ENCODE measurements at places on chromosomes 16 and 17.

DNA sequence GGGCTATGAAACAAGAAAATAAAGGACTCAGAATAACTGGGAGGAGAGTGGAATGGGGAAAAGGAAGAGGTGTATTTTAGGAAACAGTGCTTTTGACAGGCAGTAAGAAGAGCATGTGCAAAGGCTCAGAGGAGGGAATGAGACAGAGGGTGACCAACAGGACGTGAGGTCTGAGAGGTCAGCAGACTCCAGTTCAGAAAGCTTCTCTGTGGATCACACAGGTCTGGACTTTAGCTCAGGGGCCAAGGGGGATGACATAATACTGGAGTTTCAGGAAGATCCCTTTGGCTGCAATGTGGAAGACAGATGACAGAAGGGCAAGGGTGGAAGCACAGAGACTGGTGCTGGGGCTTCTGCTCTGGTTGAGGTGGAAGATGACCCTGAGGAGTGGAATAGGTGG, 489.9 kb upstream of the CDH5 start:
- DNase-seq = no peak

GRCh38 chr17:17303010-17303846, at the start of gene NT5M:
NT5M (plus strand) TSS chr17:17303373; CDS start chr17:17303551, 178 bp downstream.
- DNase-seq = no peak

DNA sequence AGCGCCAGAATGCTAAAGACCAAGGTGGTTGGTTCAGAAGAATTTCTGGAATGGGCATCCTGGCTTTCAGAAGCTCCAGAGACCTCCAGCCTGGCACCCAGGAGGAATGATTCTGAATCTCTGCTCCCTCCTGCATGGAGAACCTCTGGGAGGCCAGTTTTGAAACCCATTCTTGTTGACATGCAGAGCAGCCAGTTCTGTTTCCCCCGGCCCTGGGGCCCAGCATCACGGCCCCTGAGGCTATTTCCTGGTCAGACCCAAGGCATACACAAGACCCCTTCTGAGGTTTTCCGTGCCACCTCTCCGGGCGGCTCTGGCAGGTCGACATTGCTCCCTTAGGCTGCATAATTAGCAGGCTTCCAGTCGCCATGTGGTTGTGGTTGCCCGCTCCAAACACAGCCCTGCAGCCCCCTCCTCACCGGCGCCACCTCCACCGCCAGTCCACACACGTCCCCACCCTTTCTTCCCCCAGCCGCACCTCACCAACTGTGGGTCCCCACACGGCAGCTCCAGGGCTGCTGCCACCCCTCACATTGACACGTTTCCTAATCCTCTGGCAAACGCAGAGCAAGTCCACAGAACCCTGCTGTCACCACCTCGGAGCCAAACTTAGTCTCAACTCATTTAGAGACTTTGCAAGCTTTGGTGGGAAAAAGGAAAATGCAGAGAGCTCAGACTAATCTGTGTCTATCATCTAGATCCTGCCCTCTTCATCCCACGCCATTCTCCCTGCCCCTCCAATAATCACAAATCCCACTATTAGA, 367.1 kb downstream of the SOX9 start:
- DNase-seq = no peak

- DNase-seq = no peak
Measured at GRCh38 chr17:51855806-51856205, 302.7 kb downstream of the CA10 start.

- no peak for DNase-seq
Measured at GRCh38 chr17:48868916-48869500, 23.6 kb upstream of the ATP5MC1 start.

DNA sequence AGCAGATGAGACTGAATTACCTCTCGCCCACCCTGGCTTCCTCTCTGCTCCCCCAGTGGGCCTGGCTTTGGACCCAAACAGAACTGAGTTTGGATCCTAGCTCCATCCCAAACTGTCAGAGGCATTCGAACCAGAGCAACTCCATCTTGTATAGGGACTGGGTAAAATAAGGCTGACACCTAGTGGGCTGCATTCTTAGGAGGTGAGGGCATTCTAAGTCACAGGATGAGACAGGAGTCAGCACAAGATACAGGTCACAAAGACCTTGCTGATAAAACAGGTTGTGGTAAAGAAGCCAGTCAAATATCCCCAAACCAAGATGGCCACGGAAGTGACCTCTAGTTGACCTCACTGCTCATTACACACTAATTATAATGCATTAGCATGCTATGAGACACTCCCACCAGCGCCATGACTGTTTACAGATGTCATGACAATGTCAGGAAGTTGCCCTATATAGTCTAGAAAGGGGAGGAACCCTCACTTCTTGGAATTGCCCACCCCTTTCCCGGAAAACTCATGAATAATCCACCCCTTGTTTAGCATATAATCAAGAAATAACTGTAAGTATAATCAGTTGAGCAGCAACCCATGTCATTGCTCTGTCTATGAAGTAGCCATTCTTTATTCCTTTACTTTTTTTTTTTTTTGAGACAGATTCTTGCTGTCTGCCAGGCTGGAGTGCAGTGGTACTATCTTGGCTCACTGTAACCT, 44.4 kb downstream of the LYRM1 start:
- DNase-seq = no peak

DNA sequence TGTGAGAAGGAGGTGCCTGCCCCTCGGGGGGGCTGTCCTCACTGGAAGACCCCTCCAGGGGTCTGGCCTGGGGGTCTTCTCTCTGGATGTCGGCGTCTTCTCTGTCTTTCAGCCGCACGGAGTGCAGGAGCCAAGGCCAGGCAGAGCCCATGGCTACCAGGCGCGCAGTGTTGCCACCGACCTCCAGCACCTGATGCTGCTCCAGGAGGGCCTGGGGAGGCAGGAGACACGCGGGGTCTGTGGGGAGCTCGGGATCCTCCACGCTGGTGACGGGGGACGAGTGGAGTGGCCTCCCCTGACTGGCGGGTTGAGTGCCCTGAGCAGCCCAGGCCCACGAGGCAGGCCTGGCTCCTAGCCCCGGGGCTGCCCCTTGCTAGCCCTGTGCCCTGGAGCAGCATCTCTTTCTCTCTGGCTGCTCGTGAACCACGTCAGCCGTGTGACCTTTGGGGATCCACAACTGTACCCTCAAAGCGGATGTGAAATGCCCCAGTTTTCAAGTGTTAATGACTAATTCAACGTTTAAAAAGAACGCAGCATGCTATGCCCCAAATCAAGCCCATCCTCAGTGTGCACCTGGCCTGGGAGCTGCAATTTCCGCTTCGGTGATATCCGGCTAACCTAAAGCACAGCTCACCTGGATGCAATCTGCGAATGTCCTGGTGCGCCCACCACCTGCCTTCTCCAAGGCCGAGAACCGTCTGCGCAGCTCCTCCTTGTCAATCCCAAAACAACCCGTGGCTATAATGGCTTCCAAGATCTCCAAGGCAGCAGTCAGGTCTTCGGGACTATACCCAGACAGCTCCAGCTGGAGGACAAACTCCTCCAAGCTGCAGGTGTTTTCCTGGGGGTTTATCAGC, 62.9 kb downstream of the IL21R start:
- no peak for DNase-seq

GRCh38 chr17:16935786-16936185, 36.1 kb downstream of the TNFRSF13B start:
- DNase-seq = no peak

- no peak for DNase-seq
Measured at GRCh38 chr17:78609191-78609641, 32.0 kb upstream of the DNAH17 start.

- no peak for DNase-seq
Measured at GRCh38 chr17:47994724-47995123, 23.8 kb downstream of the CDK5RAP3 start.

GRCh38 chr16:30820952-30821421, 34.0 kb upstream of the ZNF629 start:
- no peak for DNase-seq

GRCh38 chr17:44044071-44044470, 22.4 kb downstream of the LSM12 start:
- DNase-seq = no peak

DNA sequence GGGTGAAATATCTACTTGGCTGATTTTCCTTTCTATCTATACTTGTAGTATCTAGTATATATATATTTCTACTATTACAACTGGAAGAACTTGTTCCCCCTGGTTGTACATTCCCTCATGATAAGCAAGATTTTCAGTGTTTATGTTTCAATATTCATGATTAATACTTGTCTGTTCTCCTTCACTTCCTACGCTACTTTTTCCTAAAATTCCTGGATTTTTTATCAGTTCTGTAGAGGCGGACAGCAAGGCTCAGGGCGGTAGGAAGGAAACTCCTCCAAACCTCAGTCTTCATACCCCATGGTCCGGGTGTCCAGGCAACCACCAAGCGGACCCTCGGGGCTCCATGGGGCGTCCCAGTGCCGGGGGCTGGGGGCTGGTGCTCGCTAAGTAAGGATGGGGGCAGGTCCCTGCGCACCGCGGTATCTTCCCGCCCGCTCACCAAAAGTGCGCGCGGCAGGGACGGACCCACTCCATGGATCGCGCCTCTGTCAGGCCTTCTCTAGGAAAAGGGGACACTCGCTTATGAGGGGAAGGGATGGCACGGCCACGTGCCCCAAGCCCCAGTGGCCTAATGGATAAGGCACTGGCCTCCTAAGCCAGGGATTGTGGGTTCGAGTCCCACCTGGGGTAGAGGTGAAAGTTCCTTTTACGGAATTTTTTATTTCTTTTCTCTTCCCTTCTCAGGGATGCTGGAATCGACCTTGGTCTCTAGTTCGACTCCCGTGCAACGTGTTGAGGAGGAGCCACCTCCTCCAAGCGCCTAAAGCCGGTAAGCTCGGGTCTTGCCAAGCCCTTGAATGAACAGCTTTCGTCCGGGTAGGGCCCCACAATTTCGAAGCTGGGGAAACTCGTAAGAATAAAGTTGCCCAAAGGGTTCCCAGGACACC, 13.2 kb downstream of the ATP5PD start:
- DNase-seq = peak; percentile 71

All from AG09309 (cell line).